ENCODE measurements at places on chromosomes 4 and X. TPM values are rescaled to one million over a fixed set of nuclear protein-coding genes. Genes with fewer than 3 reads are reported as not detected.

The NSG1 gene
- total RNA-seq = 9.8 TPM

The SGMS2 gene
- total RNA-seq = not detected

GRCh38 chr4:113662581-113662980 lies 99.0 kb downstream of the CAMK2D start:
- peaks cover 7% of the 10 kb centered on the region for H3K4me1 ChIP-seq
- no peaks in the 10 kb centered on the region for H3K27me3 ChIP-seq
- no peak overlapping the region for H3K4me3 ChIP-seq
- DNase-seq = no peak
- H3K36me3 ChIP-seq = peaks cover 23% of the 10 kb centered on the region

DNA sequence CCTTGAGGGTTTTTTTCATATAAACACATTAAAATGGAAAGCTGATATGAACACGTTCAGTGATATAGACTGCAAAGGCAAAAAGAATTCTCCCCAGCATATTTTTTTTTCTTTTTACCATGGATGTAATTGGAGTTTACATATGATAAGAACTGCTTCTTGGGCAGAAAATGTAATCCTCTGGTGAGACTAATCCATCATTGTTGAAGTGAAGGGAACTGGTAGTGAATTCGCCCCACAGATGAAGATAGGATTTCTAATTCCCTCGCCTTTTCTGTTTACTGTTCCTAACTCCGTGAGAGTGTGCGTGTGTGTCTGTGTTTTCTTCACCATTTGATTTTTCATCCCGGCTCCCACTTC lies 88.9 kb downstream of the GPR143 start:
- H3K27ac ChIP-seq = peak overlapping the region; percentile 83
- no peak for DNase-seq
- H3K4me3 ChIP-seq = no peak overlapping the region
- no peaks in the 10 kb centered on the region for H3K27me3 ChIP-seq
- H3K4me1 ChIP-seq = peaks cover 25% of the 10 kb centered on the region
- H3K36me3 ChIP-seq = peaks cover 50% of the 10 kb centered on the region

GRCh38 chr4:102754044-102754443 lies 6.7 kb downstream of the MANBA start:
- H3K27ac ChIP-seq = no peak overlapping the region
- H3K27me3 ChIP-seq = no peaks in the 10 kb centered on the region
- H3K4me3 ChIP-seq = no peak overlapping the region
- no peak for DNase-seq
- H3K36me3 ChIP-seq = peaks cover 36% of the 10 kb centered on the region
- H3K4me1 ChIP-seq = peaks cover 5% of the 10 kb centered on the region

GRCh38 chrX:39222346-39223113 lies 421.3 kb downstream of the MID1IP1 start:
- H3K4me3 ChIP-seq = no peak overlapping the region
- no peaks in the 10 kb centered on the region for H3K27me3 ChIP-seq
- no peak for DNase-seq
- no peak overlapping the region for H3K27ac ChIP-seq

- H3K27ac ChIP-seq = no peak overlapping the region
- DNase-seq = no peak
- H3K4me3 ChIP-seq = no peak overlapping the region
- H3K4me1 ChIP-seq = no peaks in the 10 kb centered on the region
- no peaks in the 10 kb centered on the region for H3K36me3 ChIP-seq
These were observed 100.5 kb downstream of the NAA11 start for GRCh38 chr4:79225360-79225759.

DNA sequence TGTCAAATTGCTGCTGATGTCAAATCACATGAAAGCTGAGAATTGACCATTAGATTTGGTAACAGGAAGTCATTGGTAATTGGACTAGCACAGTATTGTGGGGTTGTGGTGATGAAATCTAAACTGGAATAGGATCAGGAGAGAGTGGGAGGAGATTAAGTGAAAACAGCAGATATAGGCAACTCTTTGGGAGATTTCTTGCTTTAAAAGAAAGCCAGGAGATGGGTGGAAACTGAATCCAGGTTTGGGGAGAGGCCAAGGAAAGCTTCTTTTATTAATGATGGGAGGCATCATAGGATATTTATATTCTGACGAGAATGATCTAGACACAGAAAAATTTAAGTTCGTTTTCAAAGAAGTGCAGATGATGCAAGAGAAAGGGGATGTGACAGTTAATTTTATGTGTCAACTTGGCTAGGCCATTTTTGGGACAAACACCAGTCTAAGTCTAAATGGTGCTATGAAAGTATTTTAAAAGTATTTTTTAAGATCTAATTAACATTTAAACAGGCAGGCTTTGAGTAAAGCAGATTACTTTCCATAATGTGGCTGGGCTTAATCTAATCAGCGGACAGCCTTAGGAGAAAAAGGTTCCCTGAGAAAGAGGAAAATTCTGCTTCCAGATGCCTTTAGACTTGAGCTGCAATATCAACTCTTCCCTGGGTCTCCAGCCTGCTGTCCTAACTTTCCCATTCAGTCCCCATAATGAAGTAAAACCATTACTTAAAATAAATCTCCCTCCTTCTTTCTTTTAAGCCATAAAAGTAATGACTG lies 24.7 kb downstream of the SEC24D start:
- no peak overlapping the region for H3K27ac ChIP-seq
- no peak overlapping the region for H3K4me3 ChIP-seq
- H3K4me1 ChIP-seq = no peaks in the 10 kb centered on the region
- no peaks in the 10 kb centered on the region for H3K27me3 ChIP-seq
- no peak for DNase-seq

- H3K4me3 ChIP-seq = no peak overlapping the region
- peaks cover 19% of the 10 kb centered on the region for H3K27me3 ChIP-seq
- DNase-seq = no peak
These were observed 283.7 kb downstream of the PACRGL start for GRCh38 chr4:20983763-20984575.

- no peak for DNase-seq
- peaks cover 4% of the 10 kb centered on the region for H3K36me3 ChIP-seq
- H3K27ac ChIP-seq = no peak overlapping the region
- no peak overlapping the region for H3K4me3 ChIP-seq
These were observed 49.2 kb upstream of the MND1 start for GRCh38 chr4:153295131-153295755.

All from activated CD8-positive, alpha-beta memory T cell treated with anti-CD3 and anti-CD28 coated beads, Interleukin-2, amount 10 ng/mL, durations not matched to agents 7 days and 5 days (primary cell).